ENCODE measurements at places on chromosomes 7 and 10.
A peak's percentile ranks its signal among the peaks of the same experiment; 100 is the strongest.

DNA sequence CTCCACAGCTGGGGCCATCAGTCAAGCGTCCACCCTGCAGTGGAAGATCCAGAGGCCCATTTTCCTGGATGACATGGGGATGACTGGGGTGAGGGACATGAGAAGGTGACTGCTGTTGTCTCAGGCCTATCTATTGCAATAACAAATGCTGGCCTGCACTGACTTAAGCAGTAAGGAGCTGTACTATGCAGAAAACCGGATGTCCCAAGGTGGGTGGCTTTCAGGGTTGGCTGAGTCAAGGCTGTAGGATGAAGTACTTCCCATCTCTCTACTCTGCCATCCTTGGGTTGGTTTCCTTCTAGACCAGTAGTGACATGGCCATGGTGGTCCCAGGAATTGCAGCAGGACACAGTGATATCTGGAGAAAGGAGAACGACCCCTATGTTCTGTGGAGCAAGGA is 48.1 kb downstream of the NEURL1 start:
- DNase-seq: no peak

- no peak for DNase-seq
Measured at GRCh38 chr7:75531359-75531821, 39.3 kb downstream of the SPDYE5 start.

DNA sequence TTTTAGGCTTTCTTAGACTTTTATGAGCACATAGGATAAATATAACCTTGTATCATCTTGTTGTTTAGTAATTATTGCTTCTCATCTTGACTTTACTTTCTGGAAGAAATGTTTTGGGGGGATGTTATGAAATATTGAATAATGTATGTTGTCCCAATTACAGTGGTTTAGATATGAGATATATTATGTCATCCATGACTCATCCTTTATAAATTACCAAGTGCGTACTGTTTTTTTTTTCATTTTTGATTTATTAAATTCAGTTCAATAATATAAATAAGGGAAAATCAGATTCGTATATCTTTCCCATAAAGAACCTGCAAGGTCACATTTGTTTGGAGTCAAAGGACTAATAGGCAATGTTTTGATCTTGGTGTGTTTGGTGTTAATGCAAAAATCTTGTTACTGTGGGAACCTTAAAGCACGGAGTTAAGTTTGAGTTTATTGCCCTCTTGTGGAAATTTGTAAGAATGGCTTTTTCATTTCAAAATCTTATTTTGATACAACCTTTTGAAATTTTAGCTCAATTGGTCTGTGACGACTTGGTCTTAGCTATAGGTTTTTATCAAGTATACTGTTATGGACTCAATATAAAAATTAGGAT is 108.6 kb downstream of the SRI start:
- no peak for DNase-seq

GRCh38 chr10:12397941-12398340 is 48.6 kb downstream of the CAMK1D start:
- no peak for DNase-seq

DNA sequence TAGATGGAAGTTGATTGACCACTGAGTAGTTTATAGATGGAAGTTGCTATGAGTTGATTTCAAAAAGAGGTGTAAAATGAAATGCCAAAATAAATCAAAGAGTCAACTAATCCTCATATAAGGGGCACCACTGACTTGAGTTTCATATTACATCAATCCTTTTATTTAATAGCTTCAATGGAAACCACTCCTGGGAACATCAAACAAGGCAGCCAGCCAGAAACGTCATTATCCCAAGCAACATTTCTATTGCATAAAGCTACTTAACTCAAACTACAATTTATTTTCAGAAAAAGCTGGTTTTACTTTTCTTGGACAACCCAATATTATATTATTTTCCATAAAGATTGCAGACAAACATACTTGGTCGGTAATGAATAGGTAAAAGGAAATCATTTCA is 162.1 kb downstream of the TSPAN12 start:
- DNase-seq: no peak

- no peak for DNase-seq
Measured at GRCh38 chr10:97454330-97455036, 8.5 kb downstream of the ZDHHC16 start.

DNA sequence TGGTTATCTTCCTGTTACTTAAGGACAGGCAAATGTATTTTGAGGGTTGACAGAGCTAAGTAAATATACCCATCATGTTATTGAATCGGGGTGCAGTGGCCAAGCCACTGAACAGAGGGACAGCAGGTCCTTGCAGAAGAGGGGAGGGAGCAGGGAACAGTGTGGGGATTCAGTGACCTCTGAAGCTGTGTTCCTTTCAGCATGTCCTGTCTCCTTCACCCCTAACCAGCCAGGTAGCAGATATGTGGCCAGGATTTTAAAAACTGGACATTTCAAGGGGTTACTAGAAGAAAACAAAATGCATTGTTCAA is 12.7 kb downstream of the ANK3 start:
- no peak for DNase-seq

- DNase-seq: no peak
Measured at GRCh38 chr10:96339383-96339782, 19.4 kb downstream of the OPALIN start.

DNA sequence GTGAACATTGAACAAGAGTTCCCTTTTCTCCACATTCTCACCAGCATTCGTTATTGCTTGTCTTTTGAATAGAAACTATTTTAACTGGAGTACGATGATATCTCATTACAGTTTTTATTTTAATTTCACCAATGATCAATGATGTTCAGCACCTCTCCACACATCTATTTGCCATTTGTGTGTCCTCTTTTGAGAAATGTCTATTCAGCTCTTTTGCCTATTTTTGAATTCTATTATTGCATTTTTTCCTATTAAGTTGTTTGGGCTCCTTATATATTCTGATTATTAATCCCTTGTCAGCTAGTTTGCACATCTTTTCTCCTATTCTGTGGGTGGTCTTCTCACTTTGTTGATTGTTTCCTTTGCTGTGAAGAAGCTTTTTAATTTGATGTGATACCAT is 241.1 kb upstream of the CTBP2 start:
- DNase-seq: no peak

GRCh38 chr7:156558198-156558597 is 82.4 kb upstream of the RNF32 start:
- no peak for DNase-seq

- no peak for DNase-seq
Measured at GRCh38 chr7:17590221-17590620, 291.8 kb downstream of the AHR start.

DNA sequence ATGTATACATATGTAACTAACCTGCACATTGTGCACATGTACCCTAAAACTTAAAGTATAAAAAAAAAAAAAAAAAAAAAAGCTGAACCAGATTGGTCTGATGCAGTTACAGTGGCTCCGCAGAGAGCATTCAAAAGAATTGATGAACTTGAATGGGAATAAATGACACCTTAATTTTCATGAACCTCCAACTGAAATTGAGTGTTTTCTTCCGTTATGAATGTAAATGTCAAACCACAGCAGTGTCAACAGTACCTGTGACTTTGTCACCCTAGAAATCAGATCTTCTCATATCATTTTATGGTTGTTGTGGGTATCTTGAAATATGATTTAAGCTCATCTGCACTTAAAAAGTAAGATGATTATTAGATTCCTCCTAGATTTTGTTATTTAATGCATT is 32.7 kb upstream of the SRGN start:
- DNase-seq: no peak

- DNase-seq: no peak
Measured at GRCh38 chr7:127892488-127893314, 138.5 kb downstream of the LRRC4 start.

GRCh38 chr7:70390251-70390650 is 741.7 kb upstream of the GALNT17 start:
- DNase-seq: no peak

GRCh38 chr10:92119340-92119739 is 171.5 kb downstream of the CPEB3 start:
- DNase-seq: no peak

- no peak for DNase-seq
Measured at GRCh38 chr7:37592366-37592765, 91.2 kb upstream of the GPR141 start.

GRCh38 chr10:58765910-58766309 is 253.2 kb downstream of the BICC1 start:
- DNase-seq: no peak

GRCh38 chr7:28811008-28811407 is 147.1 kb downstream of the TRIL start:
- no peak for DNase-seq

DNA sequence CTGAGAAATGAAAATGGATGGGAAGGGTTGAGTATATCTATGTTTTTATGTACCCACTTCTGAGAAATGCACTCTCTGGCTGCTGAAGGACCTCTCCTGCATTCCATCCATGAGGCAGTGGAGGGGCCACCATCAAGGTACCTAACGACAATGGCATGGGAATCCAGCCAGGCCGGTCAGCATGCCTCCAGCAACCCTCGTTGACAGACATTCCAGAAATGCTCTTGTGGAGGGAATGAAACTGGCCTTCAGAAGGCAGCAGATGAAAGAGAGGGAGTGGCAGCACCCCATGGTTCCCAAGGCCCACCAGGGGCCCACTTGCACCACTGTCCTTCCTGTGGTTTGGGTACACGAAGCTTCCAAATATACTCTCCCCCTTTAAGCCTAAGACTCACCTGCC is 269.0 kb downstream of the ARHGAP12 start:
- DNase-seq: no peak

- peak; percentile 66 for DNase-seq
Measured at GRCh38 chr10:122307669-122308416, 36.7 kb downstream of the BTBD16 start.

DNA sequence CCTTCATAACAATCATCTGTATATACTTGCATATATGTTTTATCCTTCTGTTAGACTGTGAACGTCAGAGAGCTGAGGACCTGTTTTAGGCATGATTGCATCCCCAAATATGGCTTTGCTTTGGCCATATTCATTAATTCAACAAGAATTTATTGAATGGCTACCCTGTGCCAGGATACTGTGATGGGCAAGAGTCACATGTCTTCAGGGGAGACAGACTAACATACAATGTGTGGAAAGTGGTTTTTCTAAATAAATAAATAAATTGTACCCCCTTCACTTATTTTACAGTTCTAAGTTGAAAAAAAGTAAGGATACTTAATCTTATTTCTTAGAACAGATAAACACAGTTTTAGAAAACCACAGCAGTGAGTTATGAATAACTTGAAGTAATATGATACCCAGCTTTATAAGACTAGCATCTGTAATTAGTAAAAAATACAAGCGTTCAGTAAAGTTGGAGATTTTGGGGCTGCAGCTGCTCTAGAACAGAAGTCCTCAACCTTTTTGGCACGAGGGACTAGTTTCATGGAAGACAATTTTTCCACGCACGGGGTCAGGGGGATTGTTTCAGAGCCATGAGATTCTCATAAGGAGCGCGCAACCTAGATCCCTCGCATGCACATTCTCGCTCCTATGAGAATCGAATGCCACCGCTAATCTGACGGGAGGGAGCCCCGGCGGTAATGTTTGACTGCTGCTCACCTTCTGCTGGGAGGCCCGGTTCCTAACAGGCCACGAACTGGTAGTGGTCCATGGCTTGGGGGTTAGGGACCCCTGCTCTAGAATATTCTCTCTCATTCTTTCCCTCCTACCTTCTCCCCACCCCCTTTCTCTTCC is 89.4 kb upstream of the MTPN start:
- DNase-seq: no peak

GRCh38 chr10:97640868-97641811 is 669 bp downstream of the PI4K2A start:
- DNase-seq: no peak

- no peak for DNase-seq
Measured at GRCh38 chr7:30865821-30866220, 45.8 kb upstream of the AQP1 start.

DNA sequence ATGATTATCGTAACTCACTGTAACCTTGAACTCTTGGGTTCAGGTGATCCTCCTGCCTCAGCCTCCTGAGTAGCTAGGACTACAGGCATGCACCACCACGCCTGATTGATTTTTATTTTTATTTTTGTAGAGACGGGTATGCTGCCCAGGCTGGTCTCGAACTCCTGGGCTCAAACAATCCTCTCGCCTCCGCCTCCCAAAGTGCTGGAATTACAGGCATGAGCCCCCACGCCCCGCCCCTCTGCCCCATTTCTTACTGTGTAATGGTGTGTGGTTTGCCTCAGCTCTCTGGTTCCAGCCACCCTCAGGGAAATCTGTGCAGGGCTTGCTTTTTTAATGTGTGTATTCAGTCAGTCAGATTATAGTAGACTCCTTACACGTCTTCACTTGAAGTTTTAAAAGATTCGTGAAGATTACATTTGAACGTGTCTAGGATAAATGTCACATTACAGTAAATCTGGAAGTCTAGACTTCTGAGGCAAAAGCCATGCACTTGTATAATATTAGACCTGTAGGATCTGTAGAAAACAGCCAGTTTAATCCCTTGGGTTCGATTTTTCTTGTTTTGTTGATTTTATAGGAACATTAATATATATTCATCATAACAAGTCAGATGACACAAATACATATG is 276.2 kb downstream of the CAMK1D start:
- DNase-seq: no peak

- DNase-seq: peak; percentile 56
Measured at GRCh38 chr7:55133630-55134358, 115.0 kb downstream of the EGFR start.

DNA sequence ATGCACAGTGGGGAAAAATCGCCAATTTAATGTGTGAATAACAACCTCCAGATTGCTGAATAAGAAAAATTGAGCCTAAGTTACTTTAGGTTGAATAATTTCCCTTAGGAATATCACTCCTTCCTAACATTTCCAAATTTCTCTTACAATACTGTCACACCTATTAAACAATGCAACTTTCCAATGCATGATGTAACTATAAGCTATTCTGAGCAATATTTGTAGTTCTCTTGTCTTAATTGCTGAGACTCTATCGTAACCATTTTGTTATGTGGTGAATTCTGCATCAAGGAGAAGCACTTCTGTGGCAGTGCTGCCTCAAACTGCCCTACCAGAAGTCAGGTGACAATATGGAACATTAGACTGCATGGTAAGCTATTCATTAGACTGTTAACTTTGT is 386.7 kb upstream of the LRRN3 start:
- no peak for DNase-seq

GRCh38 chr10:98256692-98257091 is 11.3 kb downstream of the LOXL4 start:
- no peak for DNase-seq

DNA sequence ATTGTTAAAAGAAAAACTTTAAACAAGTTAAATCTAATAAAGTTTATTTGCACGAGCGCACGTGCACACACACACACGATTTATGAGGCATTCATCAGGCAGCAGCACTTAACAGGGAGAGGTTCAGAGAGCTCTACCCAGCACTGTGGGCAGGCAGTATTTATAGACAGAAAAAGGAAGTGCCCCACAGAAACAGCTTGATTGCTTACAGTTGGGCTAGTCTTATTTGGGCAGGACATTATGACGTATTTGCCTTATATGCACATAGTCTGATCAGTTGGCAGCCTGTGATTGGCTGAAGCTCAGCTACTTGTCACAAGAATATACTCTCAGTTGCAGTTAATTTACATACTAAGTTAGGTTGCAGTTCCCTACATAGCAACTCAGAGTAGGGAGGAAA is 1.2 kb upstream of the SDHAF3 start:
- no peak for DNase-seq

- DNase-seq: no peak
Measured at GRCh38 chr7:81410471-81411117, 359.3 kb downstream of the HGF start.

GRCh38 chr10:35768011-35768410 is 125.9 kb upstream of the FZD8 start:
- no peak for DNase-seq
